WTC11 (cell line): ENCODE measurements at places on chromosomes 12 and 14. TPM values are rescaled to one million over a fixed set of nuclear protein-coding genes. Genes with fewer than 3 reads are reported as not detected.

- DNase-seq, result peak; percentile 61
Measured at GRCh38 chr12:3342051-3342450, 149.0 kb upstream of the PRMT8 start.

DNA sequence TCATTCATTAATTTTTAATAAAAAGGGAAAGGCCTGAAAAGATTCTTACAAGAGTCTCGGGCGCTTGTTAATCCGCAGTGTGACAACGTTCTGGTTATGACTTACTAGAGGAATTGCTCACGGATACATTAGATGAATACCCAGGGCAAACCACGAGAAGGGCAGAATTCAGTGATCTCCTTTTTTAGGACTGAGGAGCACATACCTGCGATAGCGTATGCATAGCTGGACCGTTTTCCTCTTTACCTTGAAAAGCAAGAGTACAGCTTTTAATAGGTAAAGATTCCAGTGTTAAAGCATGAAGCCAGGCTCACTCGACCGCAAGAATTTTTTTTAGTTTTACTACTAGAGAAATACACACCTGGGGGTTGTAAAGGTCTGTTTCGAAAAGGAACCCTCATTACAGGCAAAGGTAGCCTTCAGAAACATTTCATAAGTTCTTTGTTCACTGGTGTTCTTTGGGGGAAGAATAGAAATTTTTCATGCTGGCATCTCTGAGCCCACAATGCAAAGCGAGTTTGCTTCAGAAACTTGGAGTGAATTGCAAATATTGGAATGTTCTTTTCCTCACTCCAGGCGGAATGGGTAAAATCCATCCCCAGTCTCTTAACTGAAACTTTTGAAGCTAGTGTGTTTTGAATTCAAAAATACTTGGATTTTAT, 953 bp downstream of the MAPK1IP1L start:
- DNase-seq, result no peak

- no peak for DNase-seq
Measured at GRCh38 chr14:35849122-35849521, 23.0 kb downstream of the BRMS1L start.

DNA sequence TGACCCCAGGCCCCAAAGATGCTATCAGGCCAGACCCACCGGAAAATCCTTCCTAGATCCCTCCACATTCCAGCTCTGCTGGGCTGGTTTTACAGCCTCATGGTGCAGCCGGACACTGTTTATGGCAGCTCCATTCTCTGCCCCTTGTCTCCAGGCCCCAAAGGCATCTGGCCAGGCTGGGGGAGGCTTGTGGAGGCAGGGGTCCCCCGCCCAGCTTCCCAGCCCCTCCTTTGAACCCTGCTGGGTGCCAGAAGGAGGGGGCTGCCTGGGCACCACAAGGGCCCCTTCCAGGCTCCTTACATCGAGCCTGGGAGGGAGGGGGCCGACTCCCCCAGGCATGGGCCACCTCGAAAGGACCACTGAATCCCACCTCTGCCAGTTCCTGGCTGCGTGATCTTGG, 19.8 kb upstream of the SMUG1 start:
- DNase-seq, result no peak

Gene C12orf50
- 0.07 TPM in 1 of 3 replicates, not detected in the others for total RNA-seq

- DNase-seq, result no peak
Measured at GRCh38 chr14:55062517-55063351, 11.3 kb downstream of the MAPK1IP1L start.

- DNase-seq, result no peak
Measured at GRCh38 chr14:57290751-57291150, 22.0 kb downstream of the AP5M1 start.
